ENCODE measurements at places on chromosomes 1 and 21.

GRCh38 chr1:86530211-86530845, 16.6 kb upstream of the CLCA4 start:
- no peak for DNase-seq

GRCh38 chr1:13766592-13767564, 66.9 kb downstream of the PRDM2 start:
- no peak for DNase-seq

GRCh38 chr1:56927986-56928385, 37.8 kb downstream of the C8B start:
- DNase-seq, result no peak

GRCh38 chr1:109237512-109237911, 11.8 kb upstream of the CELSR2 start:
- DNase-seq, result no peak

GRCh38 chr1:183061194-183061593, 38.0 kb downstream of the LAMC1 start:
- DNase-seq, result no peak

- DNase-seq, result no peak
Observed at GRCh38 chr1:63675420-63675931, 82.3 kb downstream of the PGM1 start.

DNA sequence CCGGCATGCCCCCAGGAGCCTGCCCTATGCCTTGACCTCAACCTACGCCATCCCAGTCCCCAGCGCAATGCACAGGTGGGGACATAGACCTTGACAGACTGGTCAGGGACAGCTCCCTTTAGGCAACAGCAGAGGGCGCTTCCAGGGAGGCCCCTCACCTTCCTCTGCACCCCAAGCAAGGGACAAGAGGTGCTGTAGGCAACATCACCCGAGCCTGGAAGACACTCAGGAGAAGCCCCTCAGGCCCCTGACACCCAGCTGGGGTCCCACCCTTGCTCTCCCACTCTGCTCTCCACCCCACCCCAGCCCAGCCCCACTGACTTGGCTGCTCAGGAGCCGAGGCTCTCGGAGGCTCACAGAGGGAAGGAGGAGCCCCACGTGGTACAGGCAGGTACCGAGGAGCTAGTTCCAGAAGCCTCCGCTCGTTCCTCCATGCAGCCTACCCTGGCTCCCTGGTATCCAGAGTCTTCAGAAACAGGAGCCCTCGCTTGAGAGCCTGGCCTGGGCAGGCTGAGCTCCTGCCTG, 2.4 kb upstream of the WNT3A start:
- no peak for DNase-seq
